Mesenteric fat pad (tissue), 1 donor: ENCODE measurements at places on chromosomes 4 and X. TPM values are rescaled to one million over a fixed set of nuclear protein-coding genes. Genes with fewer than 3 reads are reported as not detected.

GRCh38 chr4:184503869-184504300 lies 29.5 kb upstream of the IRF2 start:
- DNase-seq, result no peak

DNA sequence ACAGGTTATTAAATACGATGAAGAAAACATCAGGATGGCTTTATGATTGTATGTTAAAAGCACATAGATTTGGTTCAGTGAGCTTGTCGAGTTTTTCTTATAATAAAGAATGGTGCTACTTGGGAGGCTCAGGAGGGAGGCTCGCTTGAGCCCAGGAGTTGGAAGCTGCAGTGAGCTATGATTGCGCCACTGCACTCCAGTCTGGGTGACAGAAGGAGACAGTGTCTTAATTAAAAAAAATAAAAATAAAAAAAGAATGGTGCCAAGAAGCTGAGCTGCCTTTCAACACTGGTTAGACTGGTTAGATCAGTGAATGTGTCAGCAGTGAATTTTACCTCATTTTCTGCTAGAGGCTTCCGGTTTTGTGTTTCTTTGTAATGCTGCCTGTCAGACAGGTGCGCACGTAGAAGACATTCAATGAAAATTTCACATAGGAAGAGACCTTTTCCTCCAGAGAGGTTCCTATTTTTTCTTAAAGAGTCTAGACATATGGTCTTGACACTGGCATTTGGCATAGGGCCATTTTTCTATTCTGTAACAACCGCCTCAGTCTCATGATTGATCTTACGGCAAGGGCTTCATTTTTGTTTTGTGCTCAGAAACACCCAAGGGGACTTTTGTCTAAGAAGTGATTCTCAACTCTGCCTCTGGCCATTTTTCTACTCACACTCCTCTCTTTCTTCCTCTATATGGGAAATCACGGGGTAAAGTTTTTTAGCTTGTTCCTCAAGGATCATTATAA lies 15.0 kb upstream of the ARSF start:
- DNase-seq, result no peak

DNA sequence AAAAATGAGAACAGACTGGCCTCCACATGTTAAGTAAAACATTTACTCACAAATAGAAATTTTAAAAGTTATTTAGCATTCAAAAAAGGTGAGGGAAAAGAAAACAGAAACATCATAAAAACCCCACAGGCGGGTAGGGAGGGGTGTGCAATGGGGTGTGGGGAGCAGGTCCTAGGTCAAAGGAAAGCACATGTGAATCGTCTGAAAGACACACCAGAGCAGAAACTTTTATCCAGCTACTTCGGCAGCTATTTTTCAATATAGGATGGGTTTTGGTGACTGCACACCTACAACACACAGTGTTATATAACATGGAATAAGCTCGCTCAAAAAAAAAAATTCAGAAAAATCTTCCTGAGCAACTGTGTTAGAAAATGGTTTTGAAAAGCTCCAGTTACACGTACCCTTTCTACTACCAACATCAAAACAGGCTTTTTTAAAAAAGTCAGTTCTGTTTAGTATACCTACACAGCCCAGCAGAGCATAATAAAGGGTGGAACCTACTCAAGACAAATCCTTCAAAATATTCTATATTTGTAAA lies 1.6 kb downstream of the OTUD4 start:
- DNase-seq, result no peak

LDOC1 gene
- 13.2 TPM for total RNA-seq

MAGEA2B gene
- total RNA-seq, result not detected
